Activated CD4-positive, alpha-beta T cell treated with anti-CD3 and anti-CD28 coated beads for 24 hours (primary cell): ENCODE measurements at places on chromosomes 2 and 18.

- no peak for DNase-seq
Observed at GRCh38 chr2:20027705-20028434, 15.4 kb upstream of the MATN3 start.

DNA sequence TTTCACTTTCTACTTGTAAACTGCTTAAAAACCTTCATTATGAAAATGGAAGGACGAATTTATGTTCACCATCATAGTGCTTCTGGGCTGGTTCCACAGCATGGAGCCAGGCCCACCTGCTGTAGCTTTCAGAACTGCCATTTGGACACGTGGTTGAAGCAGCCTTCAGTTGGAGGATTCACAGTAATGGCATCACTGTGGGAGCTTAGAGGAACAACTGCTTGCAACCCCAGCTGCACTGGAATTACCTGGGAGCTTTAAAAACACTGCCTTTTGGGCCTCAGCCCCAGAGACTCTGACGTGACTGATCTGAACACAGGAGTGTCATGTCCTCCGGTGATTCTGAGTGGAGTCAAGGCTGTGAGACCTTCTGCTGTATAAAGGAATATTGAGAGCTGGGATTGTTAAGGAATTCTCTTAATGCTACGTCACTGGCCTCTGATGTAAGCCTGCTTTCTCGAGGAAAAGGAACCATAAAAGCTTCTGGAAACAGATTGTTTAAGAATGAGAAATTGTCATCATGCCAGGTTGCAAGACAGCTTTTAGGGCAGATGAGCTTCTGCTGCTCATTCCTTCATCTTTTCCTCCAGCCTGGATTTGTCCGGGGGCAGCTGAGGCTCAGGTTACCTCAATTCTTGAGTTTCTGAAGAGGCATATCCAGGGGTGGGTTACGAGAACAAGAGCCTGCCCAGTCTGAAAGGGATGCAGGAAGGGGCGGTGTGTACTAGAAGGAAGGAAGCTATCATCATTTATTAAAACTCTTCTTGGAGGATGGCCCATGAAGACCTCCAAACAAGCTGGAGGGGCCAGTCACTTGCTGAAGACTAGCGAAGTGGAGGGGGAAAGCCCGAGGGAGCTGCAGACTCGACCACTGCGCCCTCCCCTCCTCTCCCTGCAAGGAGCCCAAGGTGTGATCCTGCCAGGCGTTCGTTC, 1.3 kb upstream of the IL1R1 start:
- DNase-seq = no peak

DNA sequence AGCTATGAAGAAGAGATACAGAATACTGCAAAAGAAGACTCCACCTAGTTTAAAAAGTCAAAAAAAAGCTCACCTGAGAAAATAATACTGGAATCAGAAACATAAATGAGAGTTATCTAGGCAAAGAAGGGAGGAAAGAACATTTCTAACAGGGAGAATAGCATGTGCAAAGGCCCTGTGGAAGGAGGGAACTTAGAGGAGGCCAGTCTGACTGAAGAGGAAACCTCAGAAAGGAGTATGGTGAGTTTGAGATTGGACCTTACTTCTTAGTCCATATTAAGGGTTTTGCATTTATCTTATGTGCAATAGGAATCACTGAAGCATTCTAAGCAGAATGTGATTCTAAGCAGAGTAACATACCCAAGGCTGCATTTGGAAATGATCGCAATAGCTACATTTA, 193.2 kb downstream of the LNPK start:
- DNase-seq = no peak

GRCh38 chr2:197599285-197599965, 76.0 kb downstream of the RFTN2 start:
- DNase-seq = peak; percentile 2

GRCh38 chr2:69594341-69594740, 49.2 kb downstream of the AAK1 start:
- DNase-seq = no peak

DNA sequence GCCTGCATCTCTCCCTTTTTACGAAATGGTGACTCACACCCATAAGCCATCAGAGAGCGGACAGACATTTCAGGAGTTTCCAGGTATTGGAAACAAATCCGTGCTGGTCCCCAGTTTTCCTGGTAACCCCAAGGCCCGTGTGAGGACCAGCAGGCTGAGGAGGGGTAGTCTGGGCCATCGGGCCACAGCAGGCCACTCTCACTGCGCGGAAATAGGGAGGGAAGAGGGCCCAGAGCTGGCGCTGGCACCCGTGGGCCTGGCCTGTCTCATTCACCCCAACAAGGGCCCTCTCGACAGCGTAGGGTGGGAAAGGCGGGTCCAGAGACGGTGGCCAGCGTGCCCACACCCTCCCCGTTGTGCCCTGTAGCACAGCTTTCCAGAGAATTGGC, 13.7 kb upstream of the FAHD2A start:
- DNase-seq = no peak

DNA sequence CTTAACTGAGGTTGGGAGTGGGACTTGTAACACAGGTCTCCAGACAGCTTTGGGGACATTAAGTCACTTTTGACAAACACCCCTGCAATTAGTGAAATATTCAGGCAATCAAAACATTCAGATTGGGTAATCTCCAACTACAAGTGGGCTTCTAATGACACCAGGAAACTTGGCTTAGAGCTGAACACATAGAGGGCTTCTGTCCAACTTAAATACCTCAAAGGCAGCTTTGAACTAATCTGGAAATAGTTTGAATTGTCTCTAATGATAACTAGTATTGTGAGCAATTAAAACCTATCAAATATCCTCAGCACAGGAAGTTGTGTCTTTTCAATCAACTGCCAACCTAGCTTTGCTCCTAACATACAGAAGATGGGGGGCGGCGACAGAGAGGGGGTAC, 5.1 kb upstream of the ASPRV1 start:
- DNase-seq = no peak
